ENCODE measurements at places on chromosomes 12 and 14.

GRCh38 chr12:86521870-86522269 lies 265.7 kb upstream of the MGAT4C start:
- no peak for DNase-seq

DNA sequence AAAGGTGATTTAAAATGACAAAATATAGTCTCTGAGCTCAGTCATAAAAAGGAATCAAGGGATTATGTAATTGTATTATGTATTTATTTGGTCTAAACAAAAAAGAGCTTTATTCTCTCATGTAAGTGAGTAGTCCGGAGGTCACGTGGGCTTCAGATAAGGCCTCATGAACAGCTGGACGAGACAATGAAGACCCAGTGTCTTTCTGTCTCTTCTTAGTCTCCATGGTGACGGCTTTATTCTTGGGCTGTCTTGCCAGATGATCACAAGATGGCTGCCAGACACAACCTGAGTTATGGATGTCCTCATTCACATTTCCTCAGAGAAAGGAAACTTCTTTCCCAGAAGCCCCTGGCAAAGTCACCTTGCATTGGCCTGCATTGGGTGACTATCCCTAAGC lies 98.6 kb downstream of the ARF6 start:
- DNase-seq, result no peak

DNA sequence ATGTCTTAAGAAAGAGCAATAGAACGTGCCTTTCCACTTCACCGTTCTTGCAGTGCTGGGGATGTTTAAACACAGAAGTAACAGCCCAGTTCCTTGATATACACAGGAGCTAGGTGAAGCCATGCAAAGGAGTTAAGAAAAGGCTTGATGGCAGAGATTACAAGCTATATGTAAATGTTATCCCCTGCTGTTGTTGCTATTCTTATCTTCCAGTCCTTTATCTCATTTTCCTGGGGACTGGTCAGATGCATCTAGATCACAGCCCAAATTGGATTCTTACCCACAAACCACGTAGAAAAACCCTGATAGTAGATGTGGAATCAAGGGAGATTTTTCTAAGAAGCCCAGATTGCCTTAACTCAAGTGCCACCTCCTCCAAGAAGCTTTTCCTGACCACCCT lies 5.5 kb downstream of the ASCL1 start:
- DNase-seq, result no peak

- no peak for DNase-seq
Measured at GRCh38 chr14:70935135-70935534, 27.9 kb downstream of the PCNX1 start.

- DNase-seq, result no peak
Measured at GRCh38 chr14:50943943-50944646, at the start of gene PYGL. Gene PYGL, minus strand, starts transcription at chr14:50944483. Its CDS starts 80 bp downstream, at chr14:50944403.

DNA sequence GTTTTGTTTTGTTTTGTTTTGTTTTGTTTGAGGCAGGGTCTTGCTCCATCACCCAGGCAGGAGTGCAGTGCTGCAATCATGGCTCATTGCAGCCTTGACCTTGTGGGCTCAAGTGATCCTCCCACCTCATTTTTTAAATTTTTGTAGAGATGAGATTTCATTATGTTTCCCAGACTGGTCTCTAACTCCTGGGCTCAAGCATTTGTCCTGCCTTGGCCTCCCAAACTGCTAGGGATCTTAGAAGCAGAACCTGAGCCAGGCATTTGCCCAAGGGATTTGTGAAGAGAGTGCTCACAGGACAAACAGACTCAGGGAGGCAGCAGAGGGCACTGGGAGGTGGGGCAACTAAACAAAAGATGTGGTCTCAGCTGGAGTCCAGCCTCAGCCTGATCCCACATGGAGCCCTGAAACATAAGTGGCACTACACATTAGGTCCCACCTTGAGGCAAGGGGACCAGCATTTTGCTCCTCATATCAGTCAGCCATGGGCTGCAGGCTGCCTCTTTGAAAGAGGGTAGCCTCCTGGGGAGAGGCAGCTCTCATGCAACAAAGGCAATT lies 86.2 kb upstream of the CMKLR1 start:
- no peak for DNase-seq

- no peak for DNase-seq
Measured at GRCh38 chr12:49562831-49563230, 5.1 kb downstream of the MCRS1 start.

- no peak for DNase-seq
Measured at GRCh38 chr14:99546234-99546879, 57.6 kb downstream of the CCDC85C start.

GRCh38 chr14:35180179-35180578 lies 57.8 kb downstream of the PRORP start:
- no peak for DNase-seq

DNA sequence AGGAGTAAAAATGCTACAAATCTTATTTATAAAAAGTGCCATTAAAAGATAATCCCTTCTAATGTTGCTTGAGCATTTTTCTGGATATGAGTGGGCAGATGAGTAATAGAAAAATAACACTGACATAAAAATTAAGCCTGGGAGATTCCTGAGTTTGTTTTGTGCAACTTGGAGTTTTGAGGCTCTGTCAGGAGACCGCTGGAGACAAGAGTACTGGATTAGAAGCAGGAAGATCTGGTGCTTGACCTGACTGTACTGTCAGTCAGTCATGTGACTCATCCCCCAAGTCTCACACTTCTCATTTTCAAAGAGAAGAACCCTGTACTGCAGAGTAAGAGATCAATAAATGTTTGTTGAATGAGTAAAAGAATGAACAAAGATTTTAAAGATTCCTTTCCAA lies 29.4 kb downstream of the ANO4 start:
- DNase-seq, result no peak

GRCh38 chr14:87081004-87081403 lies 912.0 kb downstream of the GALC start:
- no peak for DNase-seq

DNA sequence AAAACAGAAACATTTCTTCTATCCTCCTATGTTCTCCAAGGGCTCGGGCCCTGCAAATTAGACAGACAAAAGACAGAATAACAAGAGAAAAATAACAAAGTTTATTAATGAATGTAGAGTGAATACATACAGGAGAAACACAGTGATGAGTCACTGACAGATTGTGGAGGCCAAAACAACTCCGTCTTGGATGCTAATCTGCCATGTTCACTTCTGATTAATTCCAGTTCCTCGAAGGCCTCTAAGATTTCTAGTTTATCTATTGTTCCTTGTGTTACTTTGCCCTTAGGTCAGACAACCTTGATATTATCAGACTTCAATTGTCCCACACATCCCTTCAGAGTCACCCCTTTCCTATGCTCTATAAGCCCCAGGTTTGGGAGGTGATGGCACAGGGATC lies 26.8 kb upstream of the NEDD1 start:
- DNase-seq, result no peak

DNA sequence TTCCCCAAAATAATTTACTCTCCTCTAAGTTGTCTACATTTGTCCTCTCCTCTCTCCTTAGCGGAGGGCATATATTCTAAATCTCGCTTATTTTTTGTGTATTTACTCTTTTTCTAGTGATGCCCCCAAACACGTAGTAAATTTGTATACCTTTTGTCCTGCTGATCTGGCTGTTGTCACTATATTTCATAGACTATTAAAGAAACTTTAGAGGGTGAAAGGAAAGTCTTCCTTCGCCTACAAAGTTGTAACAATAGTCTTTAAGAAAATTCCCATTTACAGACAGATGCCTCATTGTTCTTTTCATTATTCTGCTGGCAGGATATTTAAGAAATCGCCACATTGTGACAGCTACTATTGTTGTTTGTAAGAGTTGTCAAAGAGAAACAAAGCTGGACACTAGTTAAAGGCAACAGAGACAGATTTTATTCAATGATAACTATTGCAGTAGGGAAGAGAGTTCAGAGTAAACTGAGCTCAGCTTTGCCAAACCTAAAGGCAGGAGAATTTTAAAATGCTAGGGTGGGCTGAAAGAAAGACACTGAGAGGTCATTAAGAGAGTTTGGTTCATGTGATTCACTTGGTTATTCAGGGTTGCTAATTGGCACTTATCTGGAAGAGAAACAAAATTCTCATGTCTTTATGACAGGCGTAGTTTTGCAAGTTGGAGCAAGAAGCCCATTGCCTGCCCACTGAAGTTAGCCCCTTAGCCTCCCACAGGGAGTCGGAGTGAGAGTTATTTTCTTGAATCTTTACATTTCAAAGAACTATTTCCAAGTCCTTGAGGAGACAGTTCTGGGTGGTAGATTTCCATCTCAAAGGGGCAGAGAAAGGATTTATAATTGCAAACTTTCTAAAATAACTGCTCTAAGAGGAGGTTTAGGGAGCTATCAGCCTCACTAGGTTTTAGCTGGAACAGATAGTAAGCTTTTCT lies 1272.5 kb upstream of the SEL1L start:
- no peak for DNase-seq

DNA sequence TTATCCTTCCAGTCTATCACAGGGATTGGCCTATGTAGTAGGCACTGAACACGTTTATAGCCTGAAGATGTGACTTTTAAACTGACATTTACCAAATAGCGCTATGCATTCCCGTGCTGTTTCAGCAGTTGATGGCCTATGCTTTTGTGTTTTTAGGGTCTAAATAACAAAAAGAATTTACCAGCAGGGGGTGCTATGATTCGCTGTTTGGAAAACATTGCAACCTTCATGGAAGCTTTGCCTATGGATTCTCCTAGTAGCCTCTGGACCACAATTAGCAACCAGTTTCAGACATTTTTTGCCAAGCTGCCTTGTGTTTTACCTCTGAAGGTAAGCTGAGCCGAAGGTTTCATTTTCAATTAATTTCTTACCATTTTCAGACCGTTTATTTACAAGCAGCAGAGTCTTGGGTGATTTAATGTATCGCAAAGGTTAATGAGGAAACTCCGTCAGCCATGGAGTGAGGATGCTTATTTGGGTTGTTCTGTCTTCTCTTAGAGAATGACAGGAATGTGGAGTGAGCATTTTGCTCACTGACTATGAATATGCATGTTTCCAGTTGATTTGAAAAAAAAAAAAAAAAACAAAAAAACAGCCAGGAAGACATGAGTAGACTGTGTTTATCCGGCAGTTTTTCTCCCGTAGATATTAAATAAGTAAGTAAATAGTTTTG lies 133.1 kb downstream of the PRIMA1 start:
- DNase-seq, result peak; percentile 44

- no peak for DNase-seq
Measured at GRCh38 chr12:124790650-124791400, 72.8 kb downstream of the SCARB1 start.
